ENCODE measurements at places on chromosomes 4 and X.

GRCh38 chr4:3740256-3740655 lies 25.9 kb upstream of the ADRA2C start:
- DNase-seq: no peak

DNA sequence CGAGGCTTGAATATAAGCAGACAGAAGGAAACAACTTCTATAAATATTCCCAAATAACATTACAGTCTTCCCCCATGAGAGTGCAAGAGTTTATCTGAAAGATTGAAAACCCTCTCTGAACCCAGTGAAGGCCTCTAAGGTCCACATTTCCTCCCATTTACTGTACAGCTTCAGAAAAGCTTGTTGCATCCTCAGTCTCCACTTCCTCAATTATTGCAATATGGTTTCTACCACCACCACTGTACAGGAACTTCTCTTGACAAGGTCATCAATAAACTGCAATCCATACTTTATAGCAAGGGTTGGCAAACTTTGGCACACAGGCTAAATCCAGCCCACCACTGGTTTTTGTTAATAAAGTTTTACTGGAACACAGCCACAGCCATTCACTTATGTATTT lies 239.0 kb downstream of the THOC2 start:
- DNase-seq: no peak

DNA sequence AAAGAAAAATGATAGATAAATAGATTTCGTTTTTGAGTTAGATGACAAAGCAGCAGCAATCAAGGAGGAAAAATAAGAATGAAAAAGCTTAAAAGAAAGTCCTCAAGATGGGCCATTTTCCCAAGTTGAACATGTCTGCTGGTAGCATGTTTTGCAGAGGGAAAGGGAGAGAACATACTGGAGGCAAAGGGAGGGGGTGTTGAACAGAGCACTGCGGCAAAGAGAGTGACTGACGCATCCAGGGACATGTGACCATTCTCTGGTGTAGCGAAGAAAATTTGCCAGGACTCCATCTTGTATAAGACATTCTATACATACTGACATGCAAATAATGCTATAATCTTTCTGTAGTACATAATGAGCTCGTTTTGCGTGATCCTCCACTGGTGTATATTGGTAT lies 1.2 kb downstream of the LINC00632 start:
- DNase-seq: no peak

GRCh38 chr4:151604238-151604637 lies 156.6 kb downstream of the GATB start:
- DNase-seq: no peak

GRCh38 chrX:129647418-129648410 lies 7.0 kb downstream of the APLN start:
- no peak for DNase-seq

GRCh38 chr4:92231511-92231910 lies 72.3 kb upstream of the GRID2 start:
- DNase-seq: no peak

DNA sequence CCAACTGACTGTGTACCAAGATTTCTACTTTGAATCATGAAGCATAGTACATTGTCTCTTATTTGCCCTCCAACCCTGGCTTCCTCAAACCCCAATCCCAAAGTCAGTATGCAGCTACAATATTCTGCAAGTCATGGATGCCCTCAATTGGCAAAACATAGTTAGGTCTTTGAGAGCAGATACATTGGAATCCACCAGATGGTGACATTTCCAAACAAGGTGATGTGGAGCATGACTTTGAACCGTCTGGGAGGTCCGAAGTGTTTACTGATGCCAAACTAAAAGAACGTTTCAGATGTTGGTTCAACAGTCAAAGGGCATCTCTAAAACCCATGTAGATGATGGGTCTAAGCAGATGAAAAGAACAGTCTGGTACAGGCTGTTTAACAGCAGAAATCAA lies 43.7 kb upstream of the FRMD7 start:
- no peak for DNase-seq

- DNase-seq: no peak
Measured at GRCh38 chr4:88216395-88216794, 58.0 kb upstream of the ABCG2 start.

DNA sequence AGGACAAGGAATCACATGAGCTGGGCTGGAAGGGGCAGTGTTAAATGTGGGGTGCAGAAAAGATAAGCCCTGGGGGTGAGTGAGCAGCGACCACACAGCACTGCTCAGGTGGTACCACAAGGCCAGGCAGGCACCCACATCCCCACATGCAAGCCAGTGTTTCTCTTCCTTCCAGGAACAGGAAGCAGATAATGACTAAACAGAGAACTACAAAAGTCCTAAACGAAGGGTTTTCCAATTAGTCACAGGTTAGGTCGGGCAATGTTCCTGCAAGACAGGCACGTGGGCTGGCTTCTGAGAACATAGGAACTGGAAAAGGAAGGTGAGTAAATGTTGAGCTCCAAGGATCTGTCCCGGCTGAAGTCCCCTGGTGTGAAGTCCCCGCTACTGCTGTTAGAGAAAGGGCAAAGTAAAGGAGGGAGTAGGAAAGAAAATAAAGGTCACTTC lies 19.5 kb downstream of the RELL1 start:
- DNase-seq: no peak

DNA sequence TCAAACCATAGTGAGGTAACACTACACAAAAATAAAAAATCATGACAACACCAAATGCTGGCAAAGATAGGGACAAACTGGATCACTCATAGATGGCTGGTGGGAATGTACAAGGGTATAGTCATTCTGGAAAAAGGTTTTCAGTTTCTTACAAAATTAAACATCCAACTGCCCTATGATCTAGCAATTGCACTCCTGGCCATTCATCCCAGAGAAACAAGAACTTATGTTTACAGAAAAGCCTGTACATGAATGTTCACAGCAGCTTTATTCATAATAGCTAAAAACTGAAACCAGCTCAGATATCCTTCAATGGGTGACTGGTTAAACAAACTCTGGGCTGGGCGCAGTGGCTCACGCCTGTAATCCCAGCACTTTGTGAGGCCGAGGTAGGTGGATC lies 43.3 kb downstream of the NYX start:
- DNase-seq: no peak

DNA sequence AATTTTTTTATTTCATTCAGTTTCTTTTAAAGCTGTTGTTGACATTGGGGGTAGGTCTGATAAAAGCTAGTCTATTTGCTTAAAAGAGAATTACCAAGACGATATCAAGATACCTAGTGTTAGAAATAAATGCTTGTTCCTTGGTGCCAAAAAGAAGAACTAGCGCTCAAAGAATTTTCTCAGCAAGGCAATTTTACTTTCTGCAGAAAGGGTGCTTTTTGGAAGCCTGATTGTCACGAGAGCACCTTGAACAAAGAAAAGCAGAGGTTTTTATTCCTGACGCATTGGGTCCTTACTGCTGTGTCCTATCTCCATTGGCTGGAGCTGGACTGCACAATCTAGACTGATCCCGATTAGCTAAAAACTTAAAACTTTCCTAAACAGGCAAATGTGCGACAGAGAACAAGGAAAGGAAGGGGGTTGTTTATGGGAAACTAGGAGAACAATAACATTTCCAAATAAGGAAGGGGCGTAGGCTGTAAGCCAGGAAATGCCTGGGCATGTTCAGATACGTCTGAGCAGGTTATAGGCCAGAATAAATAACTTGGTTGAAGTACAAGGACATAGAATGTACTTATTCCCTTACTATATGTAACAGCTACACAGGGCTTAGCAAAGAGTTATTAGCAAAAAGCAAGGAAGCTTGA lies 50.3 kb upstream of the STPG2 start:
- DNase-seq: no peak

DNA sequence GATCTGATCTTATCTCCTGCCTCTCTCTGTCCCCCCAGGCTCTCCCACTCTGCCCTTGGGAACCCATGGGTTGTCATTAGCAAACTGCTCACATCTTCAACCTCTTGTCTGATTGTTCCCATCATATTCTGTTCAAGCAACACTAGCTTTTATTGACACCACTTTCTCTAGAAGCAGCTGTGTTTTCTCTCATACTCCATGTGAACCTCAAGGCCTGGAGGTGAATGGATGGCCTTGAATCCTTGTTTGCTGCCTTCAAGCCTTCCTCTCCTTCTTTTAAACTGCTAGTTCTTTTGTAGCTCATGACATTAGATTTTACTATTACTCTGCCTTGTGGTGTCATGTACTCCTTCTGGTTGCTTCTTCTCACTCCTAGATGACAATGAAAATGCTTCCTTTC lies 149.5 kb upstream of the WDFY3 start:
- no peak for DNase-seq

GRCh38 chr4:8534129-8534528 lies 46.1 kb upstream of the GPR78 start:
- peak; percentile 47 for DNase-seq

DNA sequence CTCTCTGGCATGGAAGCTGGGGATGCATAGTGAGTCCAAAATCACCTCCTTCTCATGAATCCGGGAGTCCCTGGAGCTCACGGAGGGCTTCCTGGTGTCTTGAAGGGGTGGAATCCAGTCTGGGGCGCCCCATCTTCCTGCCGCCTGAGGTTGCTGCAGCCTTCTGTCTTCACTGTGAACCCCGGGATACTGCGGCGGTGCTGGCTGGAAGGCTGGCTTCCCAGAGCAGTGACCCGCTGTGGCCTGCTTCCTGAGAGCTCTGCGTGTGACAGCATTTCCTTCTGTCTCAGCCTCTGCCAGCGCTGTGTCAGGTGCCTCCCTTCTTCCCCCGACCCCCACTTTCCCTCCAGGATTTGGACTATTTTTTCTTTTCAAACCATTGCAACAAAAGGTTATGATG lies 98.8 kb upstream of the STOX2 start:
- no peak for DNase-seq

- no peak for DNase-seq
Measured at GRCh38 chr4:112075129-112075753, 70.0 kb upstream of the FAM241A start.

GRCh38 chr4:55143858-55144257 lies 18.5 kb upstream of the KDR start:
- DNase-seq: no peak

DNA sequence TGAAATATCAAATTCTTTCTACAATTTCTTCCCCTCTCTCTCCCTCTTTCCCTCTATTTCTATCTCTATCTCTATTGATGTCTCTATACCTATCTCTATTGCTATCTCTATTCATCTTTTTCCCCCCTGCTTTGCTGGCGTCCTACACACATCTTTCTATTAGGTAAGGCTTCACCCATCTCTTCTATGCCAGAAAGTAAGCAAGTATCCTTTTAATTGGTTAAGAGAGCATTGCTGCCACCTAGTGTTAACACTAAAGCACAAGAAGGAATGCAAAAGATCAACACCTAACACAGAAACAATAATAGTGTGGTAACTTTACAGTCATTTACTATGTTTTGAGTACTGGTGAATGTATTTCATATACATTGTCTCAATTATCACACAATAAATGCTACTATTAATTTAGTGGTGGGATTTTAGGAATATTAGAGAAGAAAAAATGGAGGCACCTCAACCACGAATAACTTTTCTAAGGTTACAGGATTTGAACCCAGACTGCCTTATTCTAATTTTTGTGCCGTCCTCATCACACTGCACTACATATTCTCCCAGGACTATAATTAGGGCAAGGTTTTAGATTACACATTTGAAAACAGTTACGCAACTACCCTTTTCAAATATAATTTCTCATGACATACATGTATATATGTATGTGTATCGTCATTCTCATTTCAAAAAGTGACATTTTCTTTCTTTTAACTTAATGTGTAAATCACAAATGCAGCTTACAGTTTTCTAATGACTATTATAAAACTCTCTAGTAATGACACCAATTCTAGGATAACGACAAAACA lies 3.7 kb upstream of the C4orf36 start:
- DNase-seq: peak; percentile 56

GRCh38 chr4:177159600-177159999 lies 150.1 kb upstream of the NEIL3 start:
- DNase-seq: no peak

- no peak for DNase-seq
Measured at GRCh38 chrX:397575-397974, 10.9 kb upstream of the PPP2R3B start.

DNA sequence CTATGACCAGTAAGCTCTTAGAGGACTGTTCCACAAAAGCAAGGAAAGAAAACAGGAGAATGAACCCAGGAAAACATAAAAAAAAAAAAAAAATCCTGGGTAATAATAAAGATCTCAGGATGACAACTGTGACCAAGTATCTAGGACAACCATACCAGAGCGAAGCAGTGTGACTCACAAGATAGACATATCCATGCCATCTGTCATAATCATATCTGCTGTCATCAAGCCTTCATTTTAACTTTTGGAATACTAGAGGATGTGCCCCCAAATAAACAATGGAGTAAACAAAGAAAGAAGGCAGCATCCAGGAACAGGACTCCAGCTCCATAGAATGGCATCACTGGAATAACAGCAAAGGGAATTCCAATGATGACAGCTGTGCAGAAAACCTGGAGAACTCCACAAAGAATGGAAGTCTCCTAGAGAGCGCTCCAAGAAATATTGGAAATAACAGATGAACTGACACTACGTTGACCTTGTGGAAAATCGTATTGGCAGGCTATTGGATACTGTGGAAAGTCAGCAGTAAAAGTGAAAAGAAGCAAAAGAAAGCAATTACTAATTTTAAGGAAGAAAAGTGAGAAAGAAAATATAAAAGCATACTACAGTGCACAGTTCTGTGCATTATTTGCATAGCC lies 35.3 kb downstream of the HPGDS start:
- no peak for DNase-seq

DNA sequence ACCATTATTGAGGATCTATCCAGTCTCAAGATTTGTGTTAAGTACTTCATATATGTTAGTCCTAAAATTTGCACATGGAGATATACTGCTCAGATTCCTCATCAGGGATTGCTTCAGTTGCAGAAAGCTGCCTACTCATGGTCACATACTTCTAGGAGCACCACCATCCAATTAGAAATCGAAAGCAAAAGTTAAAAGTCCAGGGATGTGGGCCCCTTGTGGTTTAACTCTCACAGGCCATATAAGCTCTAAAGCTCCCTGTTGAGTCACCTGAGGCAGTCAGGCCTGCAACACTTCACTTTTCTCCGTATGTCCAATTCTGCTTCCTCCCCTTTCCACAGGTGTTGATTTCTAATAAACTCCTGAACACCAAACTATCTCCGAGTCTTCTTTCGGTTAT lies 84.2 kb downstream of the CNOT6L start:
- DNase-seq: peak; percentile 22

- no peak for DNase-seq
Measured at GRCh38 chr4:10048941-10049697, 27.8 kb upstream of the SLC2A9 start.

GRCh38 chr4:27152703-27153102 lies 292.1 kb downstream of the STIM2 start:
- no peak for DNase-seq

DNA sequence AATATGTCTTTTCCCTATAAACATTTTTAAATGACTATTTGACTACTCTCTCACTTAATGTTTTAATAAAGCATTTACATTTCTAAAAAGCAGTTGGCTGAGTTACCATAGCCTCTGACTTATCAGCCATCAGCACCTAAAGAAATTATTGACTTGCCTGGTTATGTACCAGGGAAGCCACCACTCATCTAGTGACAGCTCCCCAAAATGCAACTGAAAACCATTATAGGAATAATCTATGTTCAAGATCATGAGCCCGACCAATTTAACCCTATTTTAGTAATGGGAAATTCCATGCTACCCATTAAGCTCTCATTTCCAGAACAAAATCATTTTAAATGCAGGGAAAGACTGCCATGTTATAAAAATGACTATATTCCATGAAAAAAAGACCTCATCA lies 34.4 kb downstream of the HDX start:
- DNase-seq: no peak
